CD4-positive, alpha-beta T cell treated with Interleukin-21 for 1 hour (primary cell): ENCODE measurements at places on chromosomes 6 and 20.
A peak's percentile ranks its signal among the peaks of the same experiment; 100 is the strongest.

DNA sequence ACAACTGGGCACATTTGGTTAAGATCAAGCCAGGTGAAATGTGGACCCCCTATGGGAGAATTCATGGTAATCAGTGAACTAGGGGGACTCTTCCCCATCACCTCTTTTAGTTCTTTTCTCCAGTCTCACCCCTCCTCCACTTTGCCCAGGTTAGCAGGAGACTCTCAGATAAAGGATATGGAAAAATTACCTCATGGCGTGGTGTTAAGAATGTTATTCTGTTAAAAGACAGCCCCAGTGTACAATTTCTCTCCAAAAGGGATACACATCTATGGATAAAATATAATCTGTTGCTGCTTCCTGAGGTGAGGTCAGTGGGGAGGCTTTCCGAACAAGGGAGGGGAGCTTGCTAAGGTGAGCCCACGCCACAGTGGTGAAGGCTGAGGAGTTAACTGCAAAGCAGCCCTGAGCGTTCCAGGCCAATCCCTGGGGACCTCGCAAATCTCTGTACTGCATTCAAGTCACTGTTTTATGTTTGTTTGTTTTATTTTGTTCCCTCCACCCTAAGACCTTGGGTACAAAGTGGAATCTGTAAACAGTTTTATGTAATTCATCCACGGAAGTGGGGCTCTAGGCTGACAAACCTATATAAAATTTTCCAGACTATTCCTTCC lies 52.0 kb downstream of the ADGRF1 start:
- no peak for DNase-seq

DNA sequence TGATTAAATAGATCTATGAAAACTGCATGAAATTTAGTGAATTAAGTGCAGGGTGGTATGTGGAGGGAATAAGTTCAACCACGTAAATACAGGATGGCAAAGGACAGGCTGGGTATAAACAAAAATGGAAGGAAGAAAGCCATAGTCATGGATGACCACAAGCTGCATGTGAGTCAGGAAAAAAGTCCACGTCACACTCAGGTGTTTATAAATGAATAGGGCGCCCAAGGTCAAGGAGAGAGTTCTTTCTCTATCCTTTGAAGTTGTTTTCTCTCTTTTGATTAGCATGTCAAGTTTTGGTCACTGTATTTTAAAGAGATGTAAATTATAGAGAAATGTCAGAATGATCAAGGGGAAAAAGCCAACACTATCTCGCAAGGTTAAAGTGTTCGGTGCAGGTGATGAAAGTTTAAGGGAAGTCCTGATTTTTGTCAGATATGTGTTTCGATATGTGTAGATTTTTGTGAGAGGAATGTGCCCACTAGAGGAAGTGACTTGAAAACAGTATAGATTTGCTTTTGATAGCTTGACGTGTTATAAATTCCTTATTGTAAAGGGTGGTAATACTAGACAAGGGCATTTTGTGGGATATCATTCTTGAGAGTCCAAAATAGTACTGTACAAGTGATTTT lies 58.7 kb downstream of the MAP3K4 start:
- no peak for DNase-seq

DNA sequence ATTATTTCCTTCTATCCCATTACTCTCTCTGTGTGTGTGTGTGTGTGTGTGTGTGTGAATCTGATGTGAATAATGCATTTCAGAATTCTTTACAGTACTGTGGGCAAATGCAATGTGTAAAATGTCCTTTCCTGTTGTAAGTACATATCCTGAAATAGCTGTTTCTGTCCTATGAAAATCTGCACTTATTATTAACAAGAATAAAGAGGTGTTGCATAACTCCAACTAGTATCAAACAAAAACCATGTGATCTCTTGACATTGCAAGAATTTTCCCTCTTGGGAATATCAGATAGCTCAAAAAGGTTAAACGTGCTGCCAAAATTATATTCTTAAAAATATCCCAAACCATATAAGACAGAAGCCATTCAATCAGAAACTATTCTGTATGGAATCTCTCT lies 52.0 kb downstream of the LGSN start:
- DNase-seq = no peak

DNA sequence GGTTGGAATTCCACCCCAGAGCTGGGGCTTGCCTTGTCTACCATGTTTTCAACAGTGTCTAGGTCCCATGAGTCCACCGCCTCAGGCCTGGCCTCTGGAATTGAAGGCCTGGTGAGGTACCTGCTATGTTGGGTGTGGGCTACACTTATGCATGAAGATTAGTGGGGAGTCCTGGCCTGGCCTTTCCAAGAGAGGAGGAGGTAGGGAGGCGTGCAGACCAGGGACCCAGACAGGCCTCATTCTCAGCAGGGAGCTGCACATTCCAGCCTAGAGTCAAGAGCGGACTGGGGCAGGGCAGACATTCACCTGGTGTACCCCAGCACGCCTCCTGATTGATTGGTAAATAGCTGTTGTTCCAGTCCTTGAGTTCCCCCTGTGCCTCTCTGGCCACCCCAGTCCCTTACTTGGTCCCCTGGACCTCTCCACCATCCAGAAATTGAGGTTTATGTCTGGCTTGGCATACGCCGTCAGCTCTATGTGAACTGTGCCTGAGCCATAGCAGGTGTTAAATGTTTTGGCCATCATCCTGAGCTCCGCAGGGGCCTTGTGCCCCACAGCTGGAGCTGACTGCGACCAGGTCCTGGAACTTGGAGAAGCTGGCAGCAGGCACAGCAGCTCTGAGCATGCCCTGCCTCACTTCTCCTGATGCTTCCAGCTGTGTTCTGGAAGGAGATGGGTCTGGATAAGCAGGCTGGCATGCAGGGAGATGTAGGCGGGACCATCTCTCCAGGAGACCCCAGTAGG lies 8.2 kb upstream of the VEGFA start:
- no peak for DNase-seq

GRCh38 chr6:107819964-107820337 lies 4.2 kb downstream of the SCML4 start:
- peak; percentile 42 for DNase-seq

DNA sequence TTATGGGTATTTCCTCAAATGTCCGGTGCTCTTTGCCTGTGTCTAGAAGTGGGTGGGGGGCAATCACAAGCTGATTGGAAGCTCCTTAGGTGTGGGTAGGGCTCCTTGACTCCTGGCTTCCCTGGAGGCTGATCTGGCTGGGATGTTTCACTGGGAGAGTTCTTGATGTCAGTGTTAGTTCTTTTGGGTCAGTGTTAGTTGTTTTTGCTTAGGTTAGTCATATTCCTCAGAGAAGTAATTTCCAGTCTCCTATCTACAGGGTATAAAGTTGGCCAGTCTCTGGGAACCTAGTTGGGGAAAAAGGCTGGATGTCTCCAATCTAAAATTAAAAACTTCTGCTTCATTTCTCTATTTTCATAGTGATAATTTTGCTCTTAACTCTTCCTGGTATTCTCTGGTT lies 23.6 kb downstream of the CDC5L start:
- no peak for DNase-seq

- no peak for DNase-seq
Observed at GRCh38 chr6:144156991-144157390, 6.7 kb downstream of the STX11 start.

- DNase-seq = no peak
Observed at GRCh38 chr20:57683881-57684807, 25.7 kb downstream of the PMEPA1 start.

- DNase-seq = no peak
Observed at GRCh38 chr6:92989656-92990055, 429.7 kb downstream of the EPHA7 start.

DNA sequence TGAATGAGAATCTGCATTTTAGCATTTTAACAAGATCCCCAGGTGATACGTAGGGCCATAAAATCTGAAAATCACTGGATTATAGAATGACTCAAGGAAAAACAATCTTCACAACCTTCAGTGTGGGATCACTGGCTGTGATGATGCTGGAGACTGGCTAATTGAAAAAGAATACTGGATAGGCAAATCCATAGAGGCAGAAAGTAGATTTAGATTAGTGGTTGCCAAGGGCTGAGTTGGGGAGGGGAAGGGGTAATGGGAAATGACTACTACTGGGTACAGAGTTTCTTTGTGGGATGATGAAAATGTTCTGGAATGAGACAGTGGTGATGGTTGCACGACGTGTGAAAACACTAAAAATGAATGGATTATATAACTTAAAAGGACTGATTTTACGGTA lies 84.1 kb downstream of the CDK19 start:
- DNase-seq = no peak

GRCh38 chr20:33393609-33394008 lies 7.7 kb downstream of the CDK5RAP1 start:
- no peak for DNase-seq

- DNase-seq = no peak
Observed at GRCh38 chr6:80637312-80637711, 530.8 kb downstream of the BCKDHB start.

DNA sequence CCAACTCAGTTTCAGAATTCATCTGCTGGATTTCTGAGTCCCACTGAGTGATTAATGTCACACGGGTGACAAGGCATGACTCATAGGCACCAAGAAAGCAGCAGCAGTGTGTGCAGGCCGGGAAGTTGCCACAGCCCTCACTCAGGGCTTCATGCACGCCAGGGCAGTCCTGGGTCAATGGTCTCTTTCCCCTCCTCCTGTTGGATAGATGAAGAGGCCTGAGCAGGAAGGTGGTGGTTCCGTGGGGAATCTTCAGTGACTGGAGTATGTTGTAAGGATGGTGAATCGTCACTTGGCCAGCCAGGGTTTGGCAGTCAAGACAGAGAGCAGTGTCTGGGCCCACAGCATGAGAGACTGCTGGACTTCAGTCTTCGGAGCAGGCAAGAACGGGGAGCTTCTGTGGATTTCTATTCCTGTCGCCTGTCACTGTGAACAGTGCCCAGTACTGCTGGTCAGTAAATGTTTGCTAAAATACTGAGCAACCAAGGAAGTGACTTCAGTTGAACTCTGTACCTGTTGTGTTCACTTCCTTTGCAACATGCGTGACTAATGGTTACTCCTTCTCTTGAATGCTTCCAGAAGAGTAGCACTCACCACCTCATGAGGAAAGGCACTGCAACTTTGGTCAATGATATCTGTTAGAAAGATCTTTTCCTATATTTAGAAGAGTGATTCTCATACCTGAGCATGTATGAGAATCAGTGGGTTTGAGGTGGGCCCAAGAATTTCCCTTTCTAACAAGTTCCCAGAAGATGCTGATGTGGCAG lies 62.0 kb upstream of the CD93 start:
- peak; percentile 12 for DNase-seq

DNA sequence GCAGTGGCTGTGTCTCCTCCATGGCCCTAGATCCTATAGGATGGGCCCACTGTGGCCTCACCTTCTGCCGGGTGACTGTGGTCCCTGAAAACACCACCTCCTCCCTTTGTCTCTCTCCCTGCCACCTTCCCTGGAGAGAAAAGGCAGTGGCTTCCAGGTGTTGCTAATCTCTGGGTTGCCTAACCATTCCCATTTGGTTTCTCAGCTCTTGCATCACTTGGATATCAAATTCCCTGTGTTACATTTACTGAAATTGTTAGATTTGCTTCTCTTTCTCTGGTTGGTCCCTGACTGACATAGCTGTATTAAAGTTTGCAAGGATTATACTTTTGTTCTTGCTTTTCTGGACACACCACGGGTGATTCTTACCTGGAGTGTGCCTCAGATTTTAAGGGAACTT lies 9.3 kb upstream of the ZFP64 start:
- no peak for DNase-seq

GRCh38 chr6:134196568-134197193 lies 121.2 kb downstream of the SGK1 start:
- no peak for DNase-seq

DNA sequence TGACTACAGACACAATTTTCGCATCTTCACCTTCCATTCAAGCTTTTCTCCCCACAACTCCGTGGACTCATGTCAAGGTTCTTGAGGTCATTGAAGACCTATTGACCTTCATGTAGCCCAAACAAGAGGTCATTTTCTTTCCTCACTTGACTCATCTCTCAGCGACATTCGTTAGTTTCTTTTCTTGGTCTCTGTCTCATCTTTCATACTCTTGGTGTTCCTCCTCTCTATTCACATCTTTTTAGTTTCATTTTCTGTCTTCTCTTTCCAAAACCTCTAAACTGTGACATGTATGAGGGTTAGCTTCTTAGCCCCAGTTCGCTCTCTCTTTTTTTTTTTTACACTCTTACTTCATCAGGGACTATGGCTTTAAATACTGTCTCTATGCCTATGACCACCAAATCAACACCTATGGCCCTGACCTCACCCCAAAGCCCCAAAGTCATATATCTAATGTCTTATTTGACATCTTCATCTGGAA lies 128.6 kb upstream of the BACH2 start:
- DNase-seq = peak; percentile 57

- no peak for DNase-seq
Observed at GRCh38 chr6:88910922-88911778, 52.3 kb downstream of the RNGTT start.

DNA sequence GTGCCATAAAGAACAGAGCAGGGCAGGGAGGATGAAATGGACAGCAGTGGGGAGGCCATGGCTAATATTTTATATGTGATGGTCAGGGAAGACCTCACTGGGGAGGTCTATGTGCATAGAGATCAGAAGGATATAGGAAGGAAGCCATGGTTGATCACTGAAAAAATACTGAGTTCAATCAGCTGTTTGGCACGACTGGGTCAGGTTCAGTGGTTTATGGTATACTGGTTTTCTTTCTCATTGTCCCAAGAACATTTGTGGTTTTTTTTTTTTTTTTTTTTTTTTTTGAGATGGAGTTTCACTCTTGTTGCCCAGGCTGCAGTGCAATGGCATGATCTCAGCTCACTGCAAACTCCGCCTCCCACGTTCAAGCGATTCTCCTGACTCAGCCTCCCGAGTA lies 78.3 kb upstream of the TIAM2 start:
- DNase-seq = no peak

DNA sequence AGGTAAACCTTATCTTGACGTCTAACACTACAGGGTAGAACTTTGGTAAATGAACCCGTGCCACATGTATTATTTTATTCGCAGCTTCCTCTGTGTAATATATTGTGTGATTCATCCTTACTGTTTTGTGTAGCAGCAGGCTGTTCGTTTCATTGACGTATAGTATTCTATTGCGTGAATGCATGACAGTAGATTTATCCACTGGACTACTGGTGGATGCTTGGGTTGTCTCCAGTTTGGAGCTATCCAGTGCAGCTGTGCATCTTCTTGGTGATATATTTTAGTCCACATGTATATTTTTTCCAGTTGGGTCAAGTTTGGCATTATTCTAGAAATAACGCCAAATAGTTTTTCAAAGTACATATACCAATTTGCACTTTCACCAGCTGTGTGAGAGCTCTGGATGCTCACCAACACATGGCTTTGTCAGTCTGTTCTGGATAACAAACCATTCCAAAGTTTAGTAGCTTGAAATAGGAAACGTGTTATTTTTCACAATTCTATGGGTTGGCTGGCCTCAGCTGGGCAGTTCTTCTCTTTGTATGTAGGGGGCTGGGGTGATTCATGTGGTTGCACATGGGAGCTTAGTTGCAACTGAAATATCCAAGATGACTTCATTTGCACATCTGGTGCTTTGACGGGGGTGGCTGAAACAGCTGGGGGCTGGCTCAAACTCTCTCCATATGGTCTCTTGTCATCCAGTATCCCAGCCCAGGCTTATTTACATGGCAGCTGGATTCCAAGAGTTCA lies 9.3 kb downstream of the ECT2L start:
- no peak for DNase-seq

GRCh38 chr20:58660855-58661597 lies 9.9 kb downstream of the STX16 start:
- peak; percentile 59 for DNase-seq

- DNase-seq = no peak
Observed at GRCh38 chr6:33758815-33759216, 12.1 kb upstream of the IP6K3 start.
